ENCODE measurements at places on chromosomes 2 and 18.

GRCh38 chr2:202290970-202291369, 25.4 kb downstream of the NOP58 start:
- DNase-seq = no peak

GRCh38 chr2:210318891-210319290, 3.9 kb upstream of the MYL1 start:
- DNase-seq = no peak

GRCh38 chr2:217688494-217688893, 314.3 kb downstream of the TNS1 start:
- DNase-seq = no peak

DNA sequence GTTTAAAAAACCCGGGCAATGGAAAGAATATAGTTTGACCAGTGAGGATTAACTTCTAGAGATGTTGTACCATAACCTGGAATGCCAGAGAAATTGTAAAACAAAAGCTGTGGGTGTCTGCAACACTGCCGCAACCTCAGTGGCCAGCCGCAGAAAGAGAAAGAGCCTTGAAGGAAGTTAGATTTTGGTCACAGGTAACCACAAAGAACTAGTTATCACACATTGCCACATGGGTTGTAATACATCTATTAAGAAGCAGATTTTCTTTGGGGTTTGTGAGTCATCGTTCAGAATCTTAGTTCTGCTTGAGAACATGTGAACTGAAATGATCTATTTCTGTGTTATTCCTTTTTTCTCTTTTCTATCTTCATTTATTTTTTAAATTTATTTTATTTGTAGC, 222.9 kb upstream of the AGAP1 start:
- no peak for DNase-seq

- DNase-seq = no peak
These were observed 22.0 kb downstream of the HYCC2 start for GRCh38 chr2:201049455-201049854.

DNA sequence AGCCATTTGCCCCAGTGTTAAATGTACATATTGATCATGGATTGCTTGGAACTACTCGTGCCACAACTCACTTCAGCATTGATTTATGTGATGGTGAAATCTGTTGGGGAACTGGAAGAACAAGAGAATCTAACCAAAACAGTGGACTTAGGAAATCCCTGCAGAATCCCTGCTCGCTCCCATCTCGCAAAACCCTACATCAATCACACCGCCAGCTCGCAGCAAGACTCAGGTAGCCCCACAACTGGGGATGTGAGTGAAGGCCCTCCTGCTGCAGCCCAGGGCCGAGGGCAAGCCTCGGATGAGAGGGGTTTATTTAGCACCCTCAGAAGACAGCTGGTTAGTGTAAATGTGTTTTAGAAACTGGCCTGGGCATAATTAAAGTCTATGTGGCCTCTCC, 171.6 kb downstream of the ANAPC1 start:
- no peak for DNase-seq

DNA sequence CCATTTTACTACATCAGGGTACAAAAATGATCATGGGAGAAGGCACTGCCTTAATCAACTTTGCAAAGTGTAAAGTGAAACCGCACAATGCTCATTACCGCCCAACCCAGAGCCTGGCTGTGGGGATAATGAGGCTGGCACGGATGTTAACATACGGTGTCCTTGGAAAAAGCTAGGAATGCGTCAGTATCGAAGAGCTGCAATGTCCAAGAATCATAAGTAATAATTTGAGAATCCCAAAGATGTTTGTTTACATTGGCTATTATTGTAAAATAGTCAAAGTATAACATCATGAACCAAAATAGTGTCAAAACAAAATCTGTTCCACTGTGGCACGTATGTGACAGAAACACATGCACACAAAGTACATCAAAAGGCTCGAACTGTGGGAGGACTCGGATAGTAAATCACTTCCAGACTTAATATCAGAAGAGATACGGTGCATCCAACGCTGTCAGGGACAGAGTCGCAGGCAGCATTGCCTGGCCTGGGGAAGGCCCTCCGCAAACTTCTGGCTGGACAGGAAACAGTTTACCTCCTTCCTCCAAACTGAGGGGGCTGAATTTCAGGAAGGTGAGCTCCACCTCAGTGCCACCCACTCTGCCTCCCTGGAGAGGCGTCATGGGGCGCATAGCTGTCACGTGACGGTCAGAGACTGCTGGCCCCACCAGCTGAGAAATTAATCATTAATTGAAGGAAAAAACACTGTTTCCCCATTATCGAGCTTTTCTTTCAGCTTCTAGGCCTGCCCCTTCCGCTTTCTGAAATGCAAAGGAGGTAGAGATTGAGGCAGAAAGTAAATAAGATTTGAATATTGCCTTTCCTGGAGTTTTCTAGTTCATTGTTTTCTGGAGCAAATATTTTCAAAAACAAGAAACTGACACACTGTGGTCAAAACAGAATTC, 1.8 kb upstream of the ID2 start:
- DNase-seq = peak; percentile 18

DNA sequence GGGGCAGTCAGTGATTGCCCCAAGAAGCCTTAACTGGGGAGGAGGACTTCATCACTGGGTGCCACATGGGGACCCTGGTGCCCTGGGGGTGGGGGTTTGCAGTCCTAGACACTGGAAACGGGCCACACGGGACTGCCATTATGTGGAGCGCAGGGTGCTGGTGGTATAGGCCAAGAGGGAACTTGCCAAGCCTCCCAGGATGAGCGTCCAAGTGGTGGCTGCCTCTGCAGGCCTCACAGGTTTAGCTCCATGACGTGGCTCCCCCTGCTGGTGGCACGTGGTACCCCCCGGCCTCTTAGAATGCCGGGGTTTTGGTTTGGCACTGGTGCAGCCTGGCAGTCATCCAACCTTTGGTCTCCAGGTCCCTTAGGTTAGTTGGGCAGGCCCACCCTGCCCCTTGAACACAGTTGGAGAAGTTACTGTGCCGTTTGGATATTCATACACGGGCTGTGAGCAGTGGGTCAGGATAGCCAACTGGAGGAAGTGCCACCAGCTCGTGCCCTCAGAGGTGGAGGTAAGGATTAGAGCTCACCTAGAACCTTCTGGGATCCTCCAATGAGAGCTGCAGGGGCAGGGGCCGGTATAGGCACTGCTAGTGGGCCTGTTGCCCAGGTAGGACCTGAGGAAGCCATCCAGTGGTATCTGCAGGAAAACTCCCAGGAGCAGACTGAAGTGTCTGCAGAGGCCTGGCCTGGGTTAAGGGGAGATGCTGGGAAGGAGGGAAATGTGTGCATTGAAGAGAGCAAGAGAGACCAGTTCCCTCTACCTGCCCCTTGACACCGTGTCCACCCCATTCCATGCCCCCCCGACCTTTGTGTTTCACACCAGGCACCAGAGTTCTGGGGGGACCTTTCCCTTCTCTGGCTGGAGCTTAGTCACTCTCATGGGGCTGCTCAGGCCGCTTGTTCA, 5.7 kb downstream of the PTMA start:
- DNase-seq = peak; percentile 40

Data from amygdala (tissue), 56 donors.